EH (cell line): ENCODE measurements at places on chromosomes 6 and 20.

DNA sequence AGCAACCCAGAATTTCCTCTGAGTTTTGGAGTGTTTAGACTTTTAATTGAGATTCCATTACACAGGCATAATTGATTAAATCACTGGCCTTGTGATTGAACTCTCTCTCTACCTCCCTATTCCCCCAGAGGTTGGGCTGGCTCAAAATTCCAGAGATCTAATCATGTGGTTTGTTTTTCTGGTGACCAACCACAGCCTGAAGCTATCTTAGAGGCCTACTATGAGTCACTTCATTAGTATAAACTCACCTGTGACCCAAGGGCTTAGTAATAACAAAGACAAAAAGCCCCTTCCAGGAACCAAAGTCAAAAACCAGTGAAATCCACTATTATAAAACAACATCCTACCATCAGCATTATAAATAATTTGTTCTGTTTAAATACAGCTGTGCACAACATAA, 992.5 kb upstream of the CITED2 start:
- DNase-seq, result peak; percentile 86

DNA sequence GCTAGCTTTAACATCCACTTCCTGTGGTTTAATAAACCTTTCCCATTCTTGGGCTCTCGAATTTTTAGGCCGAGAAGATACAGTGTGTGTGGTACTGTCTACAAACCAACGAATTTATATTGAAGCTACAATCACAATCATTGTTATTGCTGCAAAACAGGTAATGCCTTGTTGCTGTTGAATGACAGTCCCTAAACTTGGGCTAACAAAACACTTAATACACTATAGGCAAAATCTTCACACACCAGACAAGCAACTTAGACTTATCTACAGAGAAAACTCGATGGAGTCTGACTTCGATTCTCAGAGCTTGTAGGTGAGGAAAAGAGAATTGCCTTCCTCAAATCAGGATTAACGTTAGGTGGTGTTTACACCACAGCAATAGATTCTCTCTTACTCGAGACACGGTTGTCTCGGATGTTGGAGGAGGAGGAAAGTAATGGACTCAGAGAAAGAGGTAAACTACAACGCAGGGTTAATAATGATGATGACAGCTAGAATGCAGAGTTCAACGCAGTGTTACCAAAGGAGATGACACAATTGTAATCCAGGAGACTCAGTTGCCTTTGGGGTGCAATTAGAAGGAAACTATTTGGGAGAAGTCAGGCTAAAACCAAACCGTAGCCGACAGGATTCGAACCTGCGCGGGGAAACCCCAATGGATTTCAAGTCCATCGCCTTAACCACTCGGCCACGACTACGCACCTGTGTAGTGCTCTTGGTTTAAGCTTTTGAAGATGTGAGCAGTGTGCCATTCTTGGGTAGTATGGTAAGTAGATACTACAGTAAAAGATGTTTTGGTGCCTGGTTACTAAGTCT, 32.5 kb upstream of the ZNF184 start:
- peak; percentile 43 for DNase-seq

GRCh38 chr20:61629602-61630390, 377.7 kb downstream of the CDH4 start:
- no peak for DNase-seq

DNA sequence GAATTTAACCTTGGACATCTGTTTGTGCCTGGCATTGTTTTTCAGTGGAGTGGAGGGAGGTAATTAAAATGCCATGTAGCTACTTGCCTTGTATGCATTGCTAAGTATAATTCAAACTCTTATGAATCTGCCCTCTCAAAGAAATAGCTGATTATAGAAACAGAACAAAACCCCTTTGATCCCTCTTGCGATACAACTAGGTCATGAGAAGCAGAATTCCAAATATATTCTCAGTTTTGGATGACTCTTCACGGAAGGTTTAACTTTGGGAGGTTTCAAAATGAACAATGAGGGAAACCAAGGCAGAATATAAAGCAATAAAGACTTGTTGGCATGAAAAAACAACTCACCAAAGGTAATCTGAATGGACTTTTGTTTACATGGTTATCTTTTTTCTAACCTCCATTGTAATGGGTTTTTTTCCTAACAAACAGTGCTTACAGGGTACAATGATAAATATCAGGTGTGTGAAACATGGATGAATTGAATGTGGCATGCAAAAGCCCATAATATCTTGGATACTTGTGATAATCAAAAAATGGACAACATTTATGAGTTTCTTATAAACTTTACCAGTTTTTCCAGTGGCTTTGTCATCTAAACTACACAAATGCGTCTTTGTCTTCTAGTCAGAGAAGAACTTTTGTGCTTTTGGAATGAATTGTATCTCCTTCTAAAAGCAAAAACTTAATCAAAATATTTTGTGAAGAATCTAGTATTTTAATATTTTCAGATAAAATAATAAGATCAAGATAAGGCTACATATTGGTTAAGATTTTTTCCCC, 15.7 kb upstream of the HEY2 start:
- DNase-seq, result no peak

DNA sequence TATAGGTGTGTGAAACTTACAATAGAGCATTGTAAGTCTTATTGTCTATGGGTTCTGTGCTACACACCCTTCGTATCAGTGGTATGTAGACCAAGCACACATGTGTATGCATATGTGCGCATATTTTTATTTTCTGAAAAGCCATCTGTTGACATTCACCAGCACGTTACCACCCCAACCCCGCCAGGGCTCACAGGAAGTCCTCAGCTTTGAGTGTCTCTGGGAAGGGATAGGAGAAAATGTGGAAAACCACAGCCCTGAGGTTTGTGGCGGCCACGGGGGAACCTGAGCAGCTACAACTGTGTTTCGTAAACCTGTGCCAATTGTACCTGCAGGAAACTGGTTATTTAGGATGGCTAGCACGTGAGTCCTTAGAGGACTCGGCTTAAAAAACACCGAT, 123.3 kb upstream of the PHACTR3 start:
- no peak for DNase-seq

DNA sequence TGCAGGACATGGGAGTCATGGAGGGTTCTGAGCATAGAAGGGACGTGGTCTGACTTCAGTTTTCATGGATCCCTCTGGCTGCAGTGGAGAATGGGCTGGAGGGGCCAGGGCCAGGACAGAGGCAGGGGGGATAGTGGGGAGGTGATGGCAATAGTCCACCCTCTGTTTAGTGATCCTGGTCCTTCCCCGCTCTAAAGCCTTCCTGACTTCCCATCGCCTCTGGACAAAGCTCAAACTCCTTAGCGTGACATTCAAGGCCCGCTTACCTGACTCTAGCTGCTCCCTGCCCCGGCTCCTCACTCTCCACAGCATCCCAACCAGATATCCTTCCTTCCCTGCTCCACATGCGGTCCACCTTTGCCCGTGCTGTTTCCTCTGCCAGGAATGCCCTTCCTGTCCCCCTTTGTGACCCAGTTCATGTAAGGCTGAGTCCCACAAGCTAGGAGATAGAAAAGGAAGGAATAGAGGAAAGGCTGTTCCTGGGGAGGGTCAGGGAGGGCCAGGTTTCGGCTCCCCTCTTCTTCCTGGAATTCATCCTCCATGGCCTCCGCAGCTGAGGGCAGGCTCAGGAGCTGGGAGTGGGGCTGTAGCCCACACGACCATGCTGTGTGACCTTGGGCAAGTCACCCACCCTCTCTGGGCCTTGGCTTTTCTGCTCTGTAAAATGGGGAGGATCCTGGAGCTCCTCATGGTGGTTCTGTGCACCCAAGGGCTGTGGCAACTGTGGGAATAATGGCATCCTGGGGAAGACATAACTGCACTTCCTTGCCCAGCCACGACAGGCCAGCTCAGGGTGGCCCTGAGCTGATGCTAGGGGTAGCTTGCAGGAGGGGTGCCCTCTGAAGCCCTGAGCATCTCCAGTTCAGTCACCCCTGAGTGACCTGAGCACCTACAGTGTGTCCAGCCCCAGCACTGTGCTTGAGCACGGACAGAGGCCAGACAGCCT, 116.1 kb downstream of the CEBPB start:
- DNase-seq, result no peak

- DNase-seq, result no peak
These were observed 1179.6 kb downstream of the HACE1 start for GRCh38 chr6:103680116-103680515.

DNA sequence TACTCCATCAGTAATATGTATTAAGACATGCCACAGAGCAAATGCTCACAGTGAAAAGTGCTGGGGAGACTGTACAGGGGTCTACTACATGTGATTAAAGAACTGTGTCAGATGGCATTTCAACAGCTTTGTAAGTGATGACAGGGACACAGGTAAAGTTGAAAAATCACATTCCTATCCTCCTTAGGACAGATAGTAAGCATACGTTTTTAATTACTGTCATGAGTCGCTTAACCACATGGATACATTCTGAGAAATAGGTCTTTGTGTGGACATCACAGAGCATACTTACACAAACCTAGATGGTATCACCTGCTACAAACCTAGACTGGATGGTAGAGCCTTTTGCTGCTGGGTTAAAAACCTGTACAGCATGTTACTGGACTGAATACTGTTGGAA, 645.8 kb upstream of the AGPAT4 start:
- no peak for DNase-seq

DNA sequence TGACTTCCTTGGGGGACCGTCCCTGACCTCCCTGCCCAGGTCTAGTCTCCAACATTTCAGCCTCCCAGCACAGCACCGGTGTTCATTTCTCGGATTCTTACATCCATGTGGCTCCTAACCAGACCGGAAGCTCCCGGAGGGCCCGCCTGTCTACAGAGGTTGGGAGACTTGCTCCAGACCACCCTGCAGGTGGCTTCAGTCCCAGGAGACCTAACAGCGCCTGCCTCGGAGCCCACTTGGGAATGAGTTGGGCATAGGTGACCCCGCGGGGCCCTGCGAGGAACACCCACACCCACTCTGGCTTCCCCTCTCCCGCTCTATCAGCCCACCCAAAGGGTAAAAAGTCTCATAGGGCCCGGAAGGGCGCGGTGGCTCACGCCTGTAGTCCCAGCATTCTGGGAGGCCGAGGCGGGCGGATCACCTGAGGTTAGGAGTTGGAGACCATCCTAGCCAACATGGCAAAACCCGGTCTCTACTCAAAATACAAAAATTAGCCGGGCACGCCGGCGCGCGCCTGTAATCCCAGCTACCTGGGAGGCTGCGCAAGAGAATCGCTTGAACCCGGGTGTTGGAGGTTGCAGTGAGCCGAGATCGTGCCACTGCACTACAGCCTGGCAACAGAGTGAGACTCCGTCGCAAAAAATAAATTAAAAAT, 5.4 kb downstream of the DPPA5 start:
- DNase-seq, result no peak

- no peak for DNase-seq
These were observed 68.5 kb downstream of the MAP3K5 start for GRCh38 chr6:136723780-136724179.

- DNase-seq, result peak; percentile 54
These were observed 7.7 kb upstream of the PTGIS start for GRCh38 chr20:49575551-49576060.

DNA sequence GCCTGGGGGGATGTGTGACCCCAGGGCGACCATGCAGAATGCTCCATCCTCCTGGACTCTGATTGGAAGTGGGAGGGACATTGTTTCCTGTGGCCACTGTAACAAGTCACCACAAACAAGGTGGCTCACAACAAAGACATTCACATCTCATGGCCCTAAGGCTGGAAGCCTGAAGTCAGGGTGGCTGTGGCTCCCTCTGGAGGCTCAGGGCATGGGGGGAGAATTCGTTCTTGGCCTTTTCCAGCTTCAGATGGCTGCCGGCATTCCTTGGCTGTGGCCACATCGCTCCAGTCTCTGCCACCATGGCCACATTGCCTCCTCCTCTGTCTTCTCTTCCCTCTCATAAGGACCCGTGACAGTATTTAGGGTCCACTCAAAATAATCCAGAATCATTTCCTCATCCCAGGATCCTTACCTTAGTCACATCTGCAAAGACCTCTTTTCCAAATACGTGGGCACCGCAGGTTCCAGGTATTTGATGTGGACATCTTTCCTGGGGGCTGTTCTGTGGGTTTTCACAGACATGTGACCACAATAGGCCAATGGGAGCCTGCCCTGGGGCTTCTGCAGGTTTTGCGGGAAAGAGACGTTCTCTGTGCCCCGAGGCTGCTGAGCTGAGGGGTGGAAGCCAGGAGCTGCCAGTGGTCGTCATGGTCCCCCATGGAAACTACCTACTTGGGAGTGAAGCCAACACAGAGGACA, 249.3 kb downstream of the PREX1 start:
- DNase-seq, result no peak

- no peak for DNase-seq
These were observed 4.8 kb downstream of the MICAL1 start for GRCh38 chr6:109450801-109451200.

DNA sequence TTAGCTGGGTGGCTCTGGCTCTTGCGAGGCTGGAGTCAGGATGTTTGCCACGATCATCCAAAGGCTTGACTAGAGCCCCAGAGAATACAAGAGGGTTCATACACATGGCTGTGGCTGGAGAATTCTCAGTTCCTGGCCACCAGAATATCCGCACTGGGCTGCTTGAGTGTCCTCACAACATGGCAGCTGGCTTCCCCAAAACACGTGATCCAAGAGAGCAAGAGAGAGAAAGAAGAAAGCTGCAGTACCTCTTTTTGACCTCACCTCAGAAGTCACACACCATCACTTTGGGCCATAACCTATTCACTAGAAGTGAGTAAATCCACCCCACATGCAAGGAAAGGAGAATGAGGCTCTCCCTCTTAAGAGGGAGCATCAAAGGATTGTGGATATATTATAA, 21.5 kb upstream of the BPIFB1 start:
- DNase-seq, result no peak

DNA sequence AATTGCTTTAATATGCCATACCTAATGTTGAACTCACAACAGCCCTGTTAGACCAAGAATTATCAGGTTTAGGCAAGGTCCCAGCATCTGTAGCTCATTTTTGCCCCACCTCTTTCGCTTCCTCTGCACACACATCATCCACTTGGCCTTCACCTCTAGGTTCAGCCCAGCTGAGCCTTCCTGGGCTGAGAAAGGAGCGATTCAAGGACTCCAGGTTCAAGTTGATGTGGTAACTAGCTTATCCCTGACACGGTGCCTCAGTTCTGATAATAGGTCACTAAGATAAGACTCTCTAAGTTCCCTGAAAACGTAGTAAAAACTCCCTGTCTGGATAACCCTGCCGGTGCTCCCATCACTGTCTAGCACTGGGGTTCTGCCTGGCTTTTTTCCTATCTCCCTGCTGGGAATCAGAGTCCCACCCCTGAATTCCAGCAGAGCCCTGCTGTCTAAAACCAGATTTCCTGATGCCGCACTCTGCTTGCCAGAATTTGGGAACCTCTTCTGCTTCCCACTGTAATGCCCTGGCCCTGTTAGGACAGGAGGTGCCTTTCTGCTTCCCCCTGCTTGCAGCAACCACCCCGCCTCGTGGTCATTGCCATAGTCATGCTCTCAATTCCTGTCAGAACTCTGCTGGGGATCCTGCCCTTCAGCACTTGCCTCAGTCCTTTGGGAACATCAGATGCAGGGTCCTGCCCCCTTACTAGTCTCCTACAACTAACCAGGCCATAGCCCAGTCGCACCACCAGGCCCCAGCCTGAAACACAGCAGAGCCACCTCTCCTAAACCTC, 47.6 kb downstream of the ALDH8A1 start:
- DNase-seq, result peak; percentile 15
